ENCODE measurements at places on chromosomes 3 and 15.

DNA sequence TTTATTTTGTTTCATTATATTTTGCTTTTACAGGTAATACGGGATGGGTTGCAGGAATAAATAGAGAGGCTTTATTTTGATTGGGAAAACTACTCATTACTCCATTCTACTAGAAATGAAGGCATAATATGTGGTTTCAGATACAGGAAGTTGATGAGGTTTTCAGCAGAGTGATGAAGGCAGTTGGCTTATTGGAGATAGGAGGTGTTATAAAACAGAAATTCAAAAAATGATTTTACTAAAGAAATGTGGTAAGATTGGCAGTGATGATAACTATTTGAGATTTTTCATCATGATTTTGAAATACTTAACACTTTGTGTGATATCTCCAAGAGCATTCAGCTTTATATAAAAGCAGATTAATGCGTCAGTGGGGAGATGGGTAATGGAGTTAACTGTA, 1445.7 kb upstream of the CADM2 start:
- no peak for DNase-seq

DNA sequence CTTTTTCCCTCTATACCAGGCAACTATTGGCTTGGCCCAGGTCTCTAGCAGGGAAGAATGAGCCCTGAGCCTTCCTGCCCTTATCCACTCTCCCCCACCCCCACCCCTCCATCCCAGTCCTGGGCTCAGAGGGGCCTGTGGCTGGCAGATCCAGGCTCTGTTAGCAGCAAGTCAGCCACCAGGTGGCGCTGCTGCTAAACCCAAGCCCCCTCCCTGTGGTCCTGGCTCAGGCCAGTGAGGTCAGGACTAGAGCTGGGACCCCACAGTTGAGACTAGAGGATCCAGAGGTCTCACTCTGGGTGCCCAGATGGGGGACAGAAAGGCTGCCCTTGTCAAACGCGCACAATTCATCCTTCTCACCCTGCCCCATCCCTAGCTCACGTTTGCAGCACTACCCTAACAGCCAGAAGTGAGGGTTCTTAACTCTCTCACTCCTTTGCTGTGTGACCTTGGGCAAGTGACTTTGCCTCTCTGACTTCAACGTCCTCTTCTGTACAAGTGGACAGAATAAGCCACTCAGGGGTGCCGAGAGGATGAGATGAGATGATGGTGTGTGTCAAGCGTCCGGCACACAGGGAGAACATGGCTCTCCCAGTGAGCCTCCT, 46.8 kb upstream of the SLC6A1 start:
- peak; percentile 74 for DNase-seq

DNA sequence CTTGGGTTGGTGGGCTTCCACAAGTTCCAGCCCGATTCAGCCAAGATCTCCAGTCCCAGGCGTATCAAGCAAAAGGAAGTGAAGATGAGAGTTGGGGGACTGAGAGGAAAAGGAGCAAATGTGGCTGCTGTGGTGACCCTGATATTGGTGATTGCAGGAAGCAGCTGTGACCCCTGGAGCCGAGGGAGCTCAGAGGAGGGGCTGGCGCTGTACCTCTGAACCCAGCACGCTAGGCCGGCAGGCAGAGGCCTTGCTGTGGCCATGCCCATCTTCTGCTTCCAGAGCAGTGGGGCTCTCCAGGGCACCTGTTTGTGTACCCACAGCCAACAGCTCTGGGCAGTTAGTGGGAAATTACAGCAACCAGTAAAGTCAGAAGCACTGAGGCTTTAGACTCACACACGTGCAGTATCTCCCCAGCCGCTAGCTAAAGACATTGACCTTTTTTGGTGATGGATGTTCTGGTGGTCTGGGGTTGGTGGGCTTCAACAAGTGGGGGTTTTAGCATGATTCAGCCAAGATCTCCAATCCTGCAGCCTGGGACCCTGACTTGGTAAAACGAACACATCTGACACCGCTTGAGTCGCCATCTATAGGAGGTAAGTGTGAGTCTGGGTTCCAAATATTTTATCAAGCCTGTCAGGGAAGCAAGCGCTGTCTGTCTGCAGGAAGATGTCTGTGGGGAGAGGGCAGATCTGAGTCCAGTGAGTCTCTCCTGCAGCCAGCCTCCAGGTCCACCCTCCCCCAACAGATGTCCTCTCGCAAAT, 33.1 kb downstream of the TM2D3 start:
- no peak for DNase-seq

DNA sequence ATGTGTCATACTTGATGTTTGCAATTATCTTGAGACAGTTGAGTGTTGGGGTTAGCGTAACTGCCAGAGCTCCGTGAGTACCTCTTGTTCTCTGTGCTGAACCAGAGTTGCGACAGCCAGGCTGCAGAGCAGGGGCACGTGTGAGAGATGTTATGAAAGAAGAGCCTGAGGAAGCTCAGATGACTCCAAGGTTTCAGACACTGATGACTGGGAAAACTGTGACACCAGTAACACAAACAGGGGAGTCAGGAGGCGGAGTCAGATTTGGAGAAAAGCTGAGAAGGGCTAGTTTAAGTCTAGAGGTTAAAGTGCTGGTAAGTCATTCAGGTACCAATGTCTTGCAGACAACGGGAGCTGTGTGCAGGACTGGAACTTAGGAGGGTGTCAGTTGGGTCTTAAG, 45.0 kb downstream of the BLM start:
- DNase-seq: no peak

DNA sequence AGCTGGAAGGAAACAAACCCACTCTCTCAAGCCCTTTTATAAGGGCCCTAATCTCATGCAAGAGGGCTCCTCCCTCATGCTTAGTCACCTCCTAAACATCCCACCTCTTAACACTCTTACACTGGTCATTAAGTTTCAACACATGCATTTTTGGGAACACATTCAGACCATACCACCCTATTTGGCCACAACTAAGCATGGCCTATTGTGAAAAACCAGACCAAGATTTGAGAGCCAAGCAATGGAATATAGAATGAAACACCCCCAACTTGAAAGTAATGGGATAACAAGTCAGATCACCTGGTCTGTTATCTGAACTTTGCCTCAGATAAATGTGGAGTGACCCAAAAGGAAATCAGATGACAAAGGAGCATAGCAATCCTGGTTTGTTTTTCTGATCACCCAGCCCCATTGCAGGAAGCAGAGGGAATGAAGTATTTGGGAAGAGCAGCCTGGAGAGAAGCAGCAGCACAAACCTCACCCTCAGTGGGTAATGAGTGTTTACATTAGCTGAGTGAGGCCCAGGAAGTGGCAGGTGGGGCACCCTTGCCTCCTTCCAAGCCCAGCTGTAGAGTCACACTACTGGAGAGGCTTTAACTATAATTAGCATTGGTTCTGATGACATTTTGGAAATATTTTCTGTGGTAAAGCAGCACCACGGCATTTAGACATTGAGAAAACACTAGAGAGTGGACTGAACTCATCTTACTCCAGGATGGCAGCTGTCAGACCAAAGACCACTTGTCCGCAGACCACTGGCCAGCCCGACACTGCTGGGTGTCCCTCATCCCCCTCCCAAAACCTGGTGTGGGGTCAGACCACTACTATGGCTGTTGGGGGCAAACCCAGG, 48.8 kb upstream of the PRTG start:
- DNase-seq: no peak

- no peak for DNase-seq
Measured at GRCh38 chr3:150737874-150738679, 24.9 kb downstream of the SIAH2 start.

GRCh38 chr3:44329946-44330345, 8.6 kb upstream of the TCAIM start:
- DNase-seq: no peak

DNA sequence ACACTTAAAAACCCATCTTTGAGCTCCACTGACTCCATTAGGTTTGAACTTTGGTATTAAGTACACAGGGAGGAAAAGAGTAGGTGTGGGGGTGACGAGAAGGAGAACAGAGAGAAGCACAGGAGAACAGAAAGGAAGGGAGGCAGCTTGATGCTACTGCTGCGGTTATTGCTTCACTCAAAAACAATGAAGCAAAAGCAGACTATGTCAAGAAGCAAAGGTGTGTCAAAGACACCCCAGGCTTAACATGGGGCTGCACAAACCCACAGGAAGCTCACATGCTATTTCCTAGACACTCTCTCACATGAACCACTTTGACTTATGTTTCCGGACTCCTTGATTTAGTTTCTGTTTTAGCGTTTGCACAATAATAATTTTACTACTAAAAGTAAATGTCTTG, 961.0 kb upstream of the CFAP20DC start:
- peak; percentile 53 for DNase-seq

- DNase-seq: no peak
Measured at GRCh38 chr15:95142531-95142930, 911.2 kb downstream of the MCTP2 start.

GRCh38 chr3:114846252-114846651, 300.8 kb downstream of the ZBTB20 start:
- no peak for DNase-seq

DNA sequence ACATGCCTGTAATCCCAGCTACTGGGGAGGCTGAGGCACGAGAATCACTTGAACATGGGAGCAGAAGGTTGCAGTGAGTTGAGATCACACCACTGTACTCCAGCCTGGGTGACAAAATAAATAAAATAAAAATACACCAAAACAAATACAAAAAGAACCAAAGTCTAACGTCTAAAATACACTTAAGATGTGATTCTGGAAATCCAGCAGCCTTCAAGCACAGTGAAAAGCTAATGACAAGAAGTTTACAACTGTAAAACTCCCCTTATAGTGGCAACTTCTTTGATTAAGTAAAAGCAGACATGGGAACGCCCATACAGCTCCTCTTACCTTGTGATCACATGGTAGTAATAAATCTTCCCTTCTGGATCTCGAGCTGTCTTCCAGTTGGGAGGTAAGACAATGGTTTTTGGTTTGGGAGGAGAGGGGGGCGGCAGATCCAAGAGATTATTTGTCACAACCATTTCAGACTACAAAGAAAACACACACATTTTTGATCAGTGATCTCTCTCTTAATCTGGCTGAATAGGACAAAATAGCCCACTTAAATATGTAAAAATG, 62.8 kb downstream of the NBEAL2 start:
- no peak for DNase-seq

GRCh38 chr3:170109579-170110293, 71.8 kb downstream of the PHC3 start:
- DNase-seq: no peak

GRCh38 chr3:134998855-134999254, 203.8 kb downstream of the EPHB1 start:
- DNase-seq: no peak

GRCh38 chr3:191385101-191385500, 54.8 kb upstream of the UTS2B start:
- no peak for DNase-seq

DNA sequence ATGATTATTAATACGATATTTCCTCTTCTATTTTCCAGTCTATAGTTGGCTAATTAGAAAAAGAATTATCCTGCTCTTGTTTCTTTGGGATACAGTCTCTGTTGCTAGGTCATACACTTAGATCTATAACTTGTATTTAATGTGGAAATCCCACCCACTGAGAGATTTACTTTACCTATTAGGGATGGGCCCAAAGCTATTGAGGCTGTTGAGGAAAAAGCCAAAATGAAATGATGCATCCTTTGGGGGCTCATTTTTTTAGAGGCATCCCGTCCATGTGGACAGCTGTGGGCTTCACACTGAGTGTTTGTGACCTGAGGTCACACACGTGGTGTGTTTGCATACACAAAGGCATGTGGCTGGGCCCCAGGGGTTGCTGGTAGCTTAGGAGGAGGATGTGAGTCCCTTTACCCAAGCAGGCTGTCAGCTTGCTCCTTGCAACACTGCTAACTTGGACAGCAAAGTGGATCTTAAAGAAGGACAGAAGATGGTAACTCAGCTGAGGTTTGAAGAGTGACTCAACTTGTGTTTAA, 477.4 kb downstream of the AGBL1 start:
- DNase-seq: no peak

DNA sequence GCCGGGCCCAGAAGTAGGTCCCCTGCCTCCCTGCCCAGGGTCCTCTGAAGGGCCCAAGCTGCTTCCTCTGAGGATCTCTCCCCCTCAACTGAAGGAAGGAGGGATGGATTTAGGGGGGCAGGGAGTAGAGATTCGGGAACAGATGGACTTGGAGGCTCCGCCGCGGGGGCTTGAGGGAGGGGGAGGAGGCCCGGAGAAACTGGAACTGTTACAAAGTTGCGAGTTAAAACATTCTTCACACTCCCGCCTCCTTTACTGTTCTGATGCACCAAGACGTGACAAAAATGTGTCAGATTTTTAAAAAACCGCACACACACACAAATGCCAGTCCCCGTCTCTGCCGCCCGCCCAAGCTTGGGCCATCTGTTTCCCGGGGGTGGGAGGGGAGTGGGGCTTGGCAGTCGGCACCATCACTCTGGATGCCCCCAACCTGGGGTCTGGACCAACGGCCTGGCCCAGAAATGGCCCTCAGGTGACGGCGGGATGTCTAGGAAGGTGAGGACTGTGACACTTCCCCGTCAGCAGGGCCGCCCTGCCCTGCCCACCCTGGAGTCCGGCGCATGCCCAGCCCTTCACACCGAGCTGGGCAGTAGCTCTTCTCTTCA, 25.0 kb upstream of the LINGO1 start:
- no peak for DNase-seq

- peak; percentile 11 for DNase-seq
Measured at GRCh38 chr3:150783316-150783715, 20.3 kb upstream of the SIAH2 start.

DNA sequence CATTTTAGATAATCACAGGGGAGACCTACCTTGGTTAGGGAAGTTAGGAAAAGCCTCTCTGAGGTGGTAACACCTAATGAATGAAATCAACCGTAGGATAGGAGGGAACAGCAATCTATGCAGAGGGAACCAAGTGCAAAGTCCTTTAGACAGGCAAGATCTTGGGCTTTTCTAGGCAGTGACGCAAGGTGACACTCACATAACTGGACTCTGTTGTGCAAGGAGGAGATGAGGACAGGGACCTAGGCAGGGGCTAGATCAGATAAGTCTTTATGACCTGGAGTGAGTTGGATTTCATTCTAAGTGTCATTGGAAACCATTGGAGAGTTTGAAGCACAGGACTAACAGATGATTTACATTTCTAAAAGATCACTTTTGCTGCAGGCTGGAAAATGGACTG, 4.6 kb upstream of the LMOD3 start:
- no peak for DNase-seq

GRCh38 chr15:45129651-45130129, at the start of the genes DUOX1 and DUOXA1:
Gene DUOX1, plus strand, starts transcription at chr15:45129994. Its CDS starts 1,973 bp downstream, at chr15:45131967.
Gene DUOXA1, minus strand, starts transcription at chr15:45129879. Its CDS starts 6,865 bp downstream, at chr15:45123014.
- DNase-seq: no peak

DNA sequence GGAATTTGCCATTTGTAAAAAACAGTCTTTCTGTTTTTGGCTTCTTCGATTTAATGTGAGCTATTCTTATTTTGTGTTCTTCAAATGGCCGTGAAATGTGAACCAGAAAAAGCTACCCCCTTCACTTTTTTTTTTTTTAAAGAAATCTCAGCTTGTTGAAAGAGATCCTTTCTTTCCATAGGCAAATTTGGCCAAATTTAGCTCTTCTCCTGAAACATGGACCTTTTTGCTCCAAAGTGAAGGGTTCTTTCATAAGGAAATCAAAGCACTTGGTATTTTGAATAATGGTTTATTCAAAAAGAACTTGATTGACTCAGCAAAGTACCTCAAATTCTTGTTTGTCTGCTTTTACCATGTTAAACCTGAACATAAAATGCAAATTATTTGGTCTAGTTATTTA, 10.1 kb downstream of the RCN2 start:
- DNase-seq: no peak
